ENCODE measurements at places on chromosomes 12 and 14.
A peak's percentile ranks its signal among the peaks of the same experiment; 100 is the strongest.

DNA sequence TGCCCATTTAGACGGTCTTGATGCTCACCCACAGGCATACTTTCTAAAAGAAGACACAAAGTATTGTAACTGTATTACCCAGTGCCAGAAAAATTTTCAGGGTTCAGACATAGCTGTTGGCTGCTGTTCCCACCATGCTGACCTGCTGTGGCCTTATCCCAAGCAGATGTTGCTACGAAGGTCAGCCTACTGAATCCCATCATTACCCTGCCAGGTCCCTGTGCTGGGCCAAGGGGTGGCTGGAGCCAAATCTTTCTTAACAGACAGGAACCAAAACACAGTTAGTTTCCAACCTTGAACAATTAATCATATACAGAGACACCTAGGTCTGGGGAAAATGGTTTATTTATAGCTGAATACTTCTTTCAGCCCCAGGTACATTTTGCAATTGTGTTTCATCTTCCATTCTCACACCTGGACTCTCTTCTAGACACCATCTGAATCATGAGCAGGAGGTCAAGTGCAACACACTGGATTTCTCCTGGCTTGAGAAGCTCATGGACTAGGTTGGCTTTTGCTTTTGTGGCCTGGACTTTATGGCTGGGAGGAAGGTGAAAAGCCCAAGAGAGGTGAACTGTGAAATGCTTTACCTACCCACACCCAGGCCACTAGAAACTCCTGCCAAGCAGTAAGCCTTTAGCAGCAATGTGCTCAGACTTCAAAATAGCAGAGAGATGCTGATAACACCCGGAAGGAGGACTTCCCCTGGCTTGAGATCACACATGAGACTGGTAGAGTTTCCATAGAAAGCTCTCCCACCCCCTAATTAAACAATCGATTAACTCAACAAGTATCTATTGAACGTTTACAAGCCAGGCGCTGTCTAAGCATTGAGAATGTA, 150.1 kb downstream of the SUDS3 start:
- no peak overlapping the region for H3K27ac ChIP-seq
- no peaks in the 10 kb centered on the region for H3K4me1 ChIP-seq
- no peak overlapping the region for H3K4me3 ChIP-seq

GRCh38 chr12:124519746-124520145, 47.7 kb downstream of the NCOR2 start:
- H3K36me3 ChIP-seq, result peaks cover 17% of the 10 kb centered on the region
- no peak for DNase-seq
- no peaks in the 10 kb centered on the region for H3K27me3 ChIP-seq
- H3K4me3 ChIP-seq, result no peak overlapping the region
- H3K4me1 ChIP-seq, result peaks cover 47% of the 10 kb centered on the region

DNA sequence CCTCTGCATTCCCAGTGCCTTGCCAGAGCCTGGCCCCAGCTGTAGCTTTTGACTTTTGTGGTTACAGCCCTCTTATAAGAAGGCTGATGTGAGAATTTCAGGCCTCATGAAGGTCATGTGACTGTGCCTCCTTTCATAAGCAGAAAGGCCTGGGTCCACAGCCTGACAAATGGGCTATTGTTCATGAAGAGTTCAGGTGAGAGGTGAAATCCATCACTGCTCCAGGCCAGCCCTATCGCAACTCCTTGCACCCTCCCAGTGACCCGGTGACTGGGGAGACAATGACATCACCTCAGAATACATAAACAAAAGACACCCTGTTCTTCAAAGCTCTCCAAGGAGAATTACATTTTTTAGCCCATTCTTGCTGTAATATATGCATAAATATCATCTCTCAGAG, 321.5 kb downstream of the PCNX1 start:
- DNase-seq, result no peak
- H3K27ac ChIP-seq, result no peak overlapping the region
- no peaks in the 10 kb centered on the region for H3K27me3 ChIP-seq
- H3K36me3 ChIP-seq, result no peaks in the 10 kb centered on the region

DNA sequence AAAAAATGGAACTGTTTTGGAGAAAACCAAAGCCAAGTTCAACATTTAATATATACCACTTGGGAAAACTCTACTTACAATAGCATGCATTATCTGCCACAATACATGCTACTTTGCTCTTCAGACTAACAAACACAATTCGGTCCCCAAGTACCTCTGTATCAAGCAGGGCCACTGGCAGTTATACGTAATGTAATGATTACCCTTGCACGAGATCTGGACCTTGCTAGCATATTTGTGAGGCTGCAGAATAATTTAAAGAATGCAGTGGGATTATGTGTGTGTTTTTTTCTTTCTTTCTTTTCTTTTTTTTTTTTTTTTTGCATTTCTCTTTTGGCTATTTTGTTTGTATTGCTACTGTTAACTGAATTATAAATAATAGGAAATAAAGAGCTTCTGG, 22.8 kb upstream of the PYGL start:
- H3K27me3 ChIP-seq, result peaks cover 1% of the 10 kb centered on the region
- no peaks in the 10 kb centered on the region for H3K36me3 ChIP-seq
- no peaks in the 10 kb centered on the region for H3K4me1 ChIP-seq
- DNase-seq, result no peak
- no peak overlapping the region for H3K4me3 ChIP-seq
- no peak overlapping the region for H3K27ac ChIP-seq

DNA sequence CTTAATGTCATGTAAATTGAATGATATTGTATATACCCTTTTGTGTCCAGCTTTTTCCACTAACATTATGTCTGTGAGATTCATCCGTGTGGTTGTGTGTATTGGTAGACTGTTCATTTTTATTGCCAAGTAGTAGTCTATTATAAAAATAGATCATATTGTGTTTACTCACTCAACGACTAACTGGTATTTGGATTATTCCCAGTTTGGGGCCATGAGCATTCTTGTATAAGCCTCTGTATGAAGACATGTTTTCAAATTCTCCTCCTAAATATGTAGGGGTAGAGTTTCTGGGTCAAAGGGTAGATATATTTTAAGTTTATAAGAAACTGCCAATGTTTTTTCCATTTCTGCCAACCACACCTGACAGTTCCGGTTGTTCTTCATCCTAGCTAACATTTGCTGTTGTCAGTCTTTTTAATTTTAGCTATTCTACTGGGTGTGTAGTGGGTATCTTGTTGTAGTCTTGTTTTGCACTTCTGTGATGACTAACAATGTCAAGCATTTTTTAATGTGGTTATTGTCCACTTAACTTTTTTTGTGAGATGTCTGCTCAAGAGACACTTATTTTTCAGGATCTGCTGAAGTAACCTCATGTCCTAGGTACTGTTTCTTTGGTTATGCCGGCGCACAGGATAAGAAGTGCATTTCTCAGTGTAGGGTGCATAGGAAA, 93.2 kb downstream of the DACT1 start:
- H3K27me3 ChIP-seq, result peaks cover 9% of the 10 kb centered on the region
- no peak overlapping the region for H3K4me3 ChIP-seq
- no peak overlapping the region for H3K27ac ChIP-seq
- H3K36me3 ChIP-seq, result no peaks in the 10 kb centered on the region

GRCh38 chr12:108915632-108916133, 35.8 kb downstream of the DAO start:
- no peaks in the 10 kb centered on the region for H3K36me3 ChIP-seq
- DNase-seq, result no peak
- H3K4me3 ChIP-seq, result no peak overlapping the region
- no peak overlapping the region for H3K27ac ChIP-seq

GRCh38 chr12:64931981-64932380, 107.5 kb downstream of the TBC1D30 start:
- no peak overlapping the region for H3K4me3 ChIP-seq
- DNase-seq, result no peak
- H3K27me3 ChIP-seq, result peaks cover 28% of the 10 kb centered on the region
- no peak overlapping the region for H3K27ac ChIP-seq

GRCh38 chr12:113016796-113017195, 38.5 kb downstream of the OAS2 start:
- H3K27me3 ChIP-seq, result no peaks in the 10 kb centered on the region
- H3K27ac ChIP-seq, result no peak overlapping the region
- peaks cover 2% of the 10 kb centered on the region for H3K36me3 ChIP-seq

DNA sequence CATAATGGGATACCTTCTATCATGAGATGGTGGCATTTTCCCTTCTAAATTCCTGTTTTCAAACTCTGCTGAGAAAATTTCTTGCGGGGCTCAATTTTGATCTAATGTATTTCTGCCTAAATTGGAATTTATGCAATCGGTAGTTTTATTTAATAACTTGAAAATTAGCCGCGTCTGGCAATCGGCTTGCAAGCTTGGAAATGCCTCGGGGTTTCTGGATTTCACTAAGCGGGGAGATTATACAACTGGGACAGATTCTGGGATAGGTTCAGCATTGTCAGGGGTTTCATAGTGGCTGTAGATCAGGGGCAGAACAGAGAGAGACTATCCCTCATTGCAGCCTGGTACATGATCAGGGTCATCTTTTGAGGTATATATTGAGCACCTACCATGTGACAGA, 8.6 kb downstream of the CCDC60 start:
- DNase-seq, result no peak
- H3K27ac ChIP-seq, result no peak overlapping the region
- H3K4me1 ChIP-seq, result no peaks in the 10 kb centered on the region

DNA sequence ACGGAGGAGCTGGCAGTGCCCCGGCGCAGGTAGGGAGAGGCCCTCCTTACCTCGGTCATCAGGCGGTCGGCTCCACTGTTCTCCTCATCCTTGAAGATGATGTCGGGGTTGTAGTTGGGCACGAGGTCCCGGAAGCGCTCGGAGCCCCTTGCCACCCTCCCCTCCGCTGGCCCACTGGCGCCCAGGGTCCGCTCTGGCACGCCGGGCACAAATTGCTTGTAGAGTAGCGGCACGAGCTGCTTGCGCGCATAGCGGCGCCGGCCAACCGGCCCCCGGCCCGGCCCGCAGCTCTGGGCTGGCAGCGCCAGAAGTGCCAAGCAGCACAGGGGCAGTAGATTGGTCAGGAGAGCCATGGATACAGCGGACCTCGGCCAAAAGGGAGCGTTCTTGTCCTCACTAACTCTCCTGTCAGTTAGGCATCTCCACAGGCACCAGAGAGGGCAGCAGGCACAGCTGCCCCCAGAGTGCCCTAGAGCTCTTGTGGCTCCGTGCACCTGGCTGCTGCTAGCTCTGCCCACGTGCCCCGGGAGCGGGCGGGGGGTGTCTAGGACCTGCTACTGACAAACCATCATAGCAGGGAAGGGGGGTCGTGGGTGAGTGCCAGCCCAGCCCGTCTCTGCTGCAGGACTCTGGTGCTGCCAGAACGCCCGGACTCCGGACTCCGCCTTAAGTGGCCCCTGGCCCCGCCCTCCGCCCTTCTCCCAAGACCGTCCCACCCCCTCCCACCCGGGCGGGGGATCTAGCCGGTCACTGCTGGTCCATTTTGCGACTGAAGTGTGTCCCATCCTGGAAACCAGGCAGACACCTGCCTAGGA, at the start of gene DHH:
DHH (minus strand) TSS at position 642 of the 815 bp plus-strand sequence; CDS start at position 353, 289 bp downstream.
- no peak for DNase-seq
- no peak within 1 kb of the TSS for H3K27ac ChIP-seq
- H3K27me3 ChIP-seq, result peaks cover 48% of the 10 kb centered on the region
- H3K4me1 ChIP-seq, result peaks cover 46% of the 10 kb centered on the region
- peak within 1 kb of the TSS; percentile 54 for H3K4me3 ChIP-seq

- H3K27ac ChIP-seq, result no peak overlapping the region
- no peaks in the 10 kb centered on the region for H3K4me1 ChIP-seq
- no peak overlapping the region for H3K4me3 ChIP-seq
- no peaks in the 10 kb centered on the region for H3K27me3 ChIP-seq
- H3K36me3 ChIP-seq, result no peaks in the 10 kb centered on the region
Measured at GRCh38 chr12:105832806-105833205, 305.9 kb downstream of the NUAK1 start.

DNA sequence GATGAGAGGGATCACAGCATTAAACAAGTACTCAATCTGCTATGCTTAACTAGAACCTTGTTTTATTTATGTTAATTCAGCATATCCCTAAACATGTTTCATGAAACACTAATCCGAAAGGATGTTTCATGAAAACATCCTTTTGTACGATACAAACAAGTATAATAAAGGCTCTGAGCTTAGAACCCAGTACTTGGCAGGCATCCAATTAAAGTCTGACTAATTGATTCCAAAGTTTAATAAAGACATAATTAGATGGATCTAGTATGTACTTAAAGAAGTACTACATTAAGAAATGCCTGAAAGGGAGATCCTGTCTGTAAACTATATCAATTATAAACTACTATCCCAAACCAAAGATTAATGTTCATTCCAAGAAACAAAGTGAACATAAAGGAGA, 51.8 kb downstream of the SCAF11 start:
- peaks cover 2% of the 10 kb centered on the region for H3K4me1 ChIP-seq
- H3K27ac ChIP-seq, result no peak overlapping the region
- H3K36me3 ChIP-seq, result peaks cover 71% of the 10 kb centered on the region
- DNase-seq, result no peak
- no peaks in the 10 kb centered on the region for H3K27me3 ChIP-seq

- no peak overlapping the region for H3K4me3 ChIP-seq
- no peak for DNase-seq
- peaks cover 58% of the 10 kb centered on the region for H3K4me1 ChIP-seq
- H3K27me3 ChIP-seq, result no peaks in the 10 kb centered on the region
Measured at GRCh38 chr12:52045794-52046199, 5.4 kb upstream of the NR4A1 start.
